A375 (cell line): ENCODE measurements at places on chromosomes 1 and 21. TPM values are rescaled to one million over a fixed set of nuclear protein-coding genes. Genes with fewer than 3 reads are reported as not detected.

RPTN gene
- not detected in 2 replicates for total RNA-seq

NR0B2 gene
- not detected in 2 replicates for total RNA-seq

TFF1 gene
- not detected in 2 replicates for total RNA-seq

MTARC1 gene
- total RNA-seq, result 0.16 and 0.19 TPM in 2 replicates

OR2T11 gene
- total RNA-seq, result not detected in 2 replicates

CASZ1 gene
- 0.88 and 0.98 TPM in 2 replicates for total RNA-seq

FCRLA gene
- 16.9 and 20.8 TPM in 2 replicates for total RNA-seq
